ENCODE measurements at places on chromosomes 2 and 18.

- DNase-seq = no peak
Measured at GRCh38 chr2:100832885-100833284, 12.9 kb downstream of the NPAS2 start.

DNA sequence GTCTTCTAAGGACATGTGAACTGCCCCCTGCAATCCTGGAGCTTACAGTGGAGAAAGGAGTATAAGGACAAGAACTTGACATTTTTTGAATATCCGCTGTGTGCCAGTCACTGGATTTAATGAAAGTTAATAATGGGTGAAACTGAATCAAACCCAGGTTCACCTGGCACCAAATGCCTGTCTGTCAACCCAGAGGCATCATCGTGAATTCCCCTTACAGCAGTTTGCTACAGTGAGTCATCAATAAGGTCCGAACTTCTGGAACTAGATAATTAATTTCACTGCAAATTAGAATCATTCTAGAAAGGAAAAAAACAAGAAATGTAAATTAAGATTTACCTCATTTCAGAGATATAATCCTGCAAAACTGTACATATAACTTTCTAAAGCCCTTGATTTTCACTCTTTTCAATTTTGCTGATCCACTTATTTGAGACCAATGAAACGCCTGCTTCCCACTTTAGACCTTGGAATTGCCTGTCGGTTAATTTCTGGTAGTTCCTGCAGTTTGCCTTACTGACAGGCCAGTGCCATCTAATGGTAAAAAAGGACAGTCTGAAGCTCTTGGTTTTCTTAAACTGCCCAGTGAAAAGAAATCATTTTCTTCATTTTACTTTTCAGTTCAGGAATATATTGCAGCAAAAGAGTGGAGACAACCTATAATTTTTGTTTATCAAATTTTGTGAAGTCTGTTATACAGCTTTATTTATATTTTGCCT lies 8.2 kb downstream of the DSG2 start:
- no peak for DNase-seq

- DNase-seq = no peak
Measured at GRCh38 chr2:237257471-237257951, 156.5 kb downstream of the COL6A3 start.

- no peak for DNase-seq
Measured at GRCh38 chr2:33062665-33063250, 116.0 kb downstream of the LTBP1 start.

DNA sequence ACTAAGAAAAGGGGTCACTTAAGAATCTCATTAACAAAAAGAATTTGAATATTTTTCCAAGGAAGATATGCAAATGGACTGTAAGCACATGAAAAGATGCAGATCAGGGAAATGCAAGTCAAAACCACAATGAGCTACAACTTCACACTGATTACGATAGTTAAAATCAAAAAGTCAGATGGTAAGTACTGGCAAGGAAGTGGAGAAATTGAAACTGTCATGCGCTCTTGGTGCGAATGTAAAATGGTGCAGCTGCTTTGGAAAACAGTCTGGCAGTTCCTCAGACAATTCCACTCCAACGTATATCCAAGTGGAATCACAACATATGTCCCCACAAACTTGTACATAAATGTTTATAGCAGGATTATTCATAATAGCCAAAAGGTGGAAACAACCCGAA lies 81.4 kb downstream of the MSH2 start:
- no peak for DNase-seq

DNA sequence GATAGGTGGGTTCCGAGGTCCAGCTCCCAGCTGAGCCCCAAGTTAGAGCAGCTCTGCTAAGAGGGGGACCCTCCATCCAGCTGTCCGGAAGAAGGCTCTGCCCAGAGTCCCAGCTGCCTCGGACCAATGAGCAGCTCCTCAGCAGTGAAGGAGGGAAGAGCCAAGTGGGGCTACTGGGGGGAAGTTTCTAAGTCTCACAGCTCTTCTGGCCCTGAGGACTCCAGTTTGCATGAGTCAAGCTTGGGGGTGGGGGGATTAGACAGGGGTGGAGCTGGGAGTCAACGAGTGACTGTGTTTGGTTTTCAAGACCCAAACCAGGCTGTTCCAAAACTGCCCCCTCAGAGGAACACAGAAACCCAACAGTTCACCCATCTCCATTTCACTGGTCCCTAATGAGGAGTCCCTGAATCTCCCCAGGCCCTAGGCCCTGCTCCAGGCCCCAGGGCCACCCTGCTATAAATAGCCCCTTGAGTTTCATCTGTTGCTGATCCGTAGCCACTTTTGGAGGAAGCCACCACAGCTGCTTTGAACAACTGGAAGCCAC lies 100.9 kb downstream of the TNS1 start:
- DNase-seq = no peak

GRCh38 chr2:47002480-47003381 lies 87.1 kb upstream of the MCFD2 start:
- DNase-seq = peak; percentile 81

All from ELF-1 (cell line).